Sciatic nerve (tissue), 2 donors: ENCODE measurements at places on chromosomes 13 and 19. TPM values are rescaled to one million over a fixed set of nuclear protein-coding genes. Genes with fewer than 3 reads are reported as not detected.

DNA sequence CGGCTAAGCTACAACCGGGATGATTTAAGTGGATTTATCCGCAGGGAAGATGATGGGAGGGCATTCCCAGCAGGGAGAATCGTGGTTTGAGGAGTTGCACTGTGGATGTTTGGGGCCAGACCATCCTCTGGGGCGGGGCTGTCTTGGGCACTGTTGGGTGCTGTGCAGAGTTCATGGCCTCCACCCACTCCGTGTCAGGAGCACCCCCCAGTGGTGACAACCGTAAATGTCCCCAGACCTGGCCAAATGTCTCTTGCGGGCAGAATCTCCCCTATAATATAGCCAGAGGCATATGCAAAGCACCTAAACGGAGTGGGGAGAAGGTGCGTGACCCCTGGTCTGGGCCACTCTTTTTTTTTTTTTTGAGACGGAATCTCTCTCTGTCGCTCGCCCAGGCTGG lies 40.2 kb downstream of the SMIM24 start:
- DNase-seq: no peak

GRCh38 chr19:14149509-14149994 lies 13.2 kb upstream of the ASF1B start:
- DNase-seq: peak; percentile 86

- no peak for DNase-seq
These were observed 22.8 kb downstream of the COL4A2 start for GRCh38 chr13:110329798-110330461.

GRCh38 chr13:59458908-59459579 lies 704.7 kb downstream of the DIAPH3 start:
- DNase-seq: no peak

- DNase-seq: no peak
These were observed 50.7 kb downstream of the KLF2 start for GRCh38 chr19:16375157-16375935.

GRCh38 chr13:40564342-40565001 lies 102.0 kb downstream of the FOXO1 start:
- DNase-seq: no peak

GRCh38 chr19:49895566-49896297 lies 955 bp downstream of the IL4I1 start:
- no peak for DNase-seq

GRCh38 chr13:32940601-32941000 lies 75.6 kb upstream of the KL start:
- peak; percentile 63 for DNase-seq

- no peak for DNase-seq
These were observed 1519.2 kb downstream of the EFNB2 start for GRCh38 chr13:105016266-105016665.

DNA sequence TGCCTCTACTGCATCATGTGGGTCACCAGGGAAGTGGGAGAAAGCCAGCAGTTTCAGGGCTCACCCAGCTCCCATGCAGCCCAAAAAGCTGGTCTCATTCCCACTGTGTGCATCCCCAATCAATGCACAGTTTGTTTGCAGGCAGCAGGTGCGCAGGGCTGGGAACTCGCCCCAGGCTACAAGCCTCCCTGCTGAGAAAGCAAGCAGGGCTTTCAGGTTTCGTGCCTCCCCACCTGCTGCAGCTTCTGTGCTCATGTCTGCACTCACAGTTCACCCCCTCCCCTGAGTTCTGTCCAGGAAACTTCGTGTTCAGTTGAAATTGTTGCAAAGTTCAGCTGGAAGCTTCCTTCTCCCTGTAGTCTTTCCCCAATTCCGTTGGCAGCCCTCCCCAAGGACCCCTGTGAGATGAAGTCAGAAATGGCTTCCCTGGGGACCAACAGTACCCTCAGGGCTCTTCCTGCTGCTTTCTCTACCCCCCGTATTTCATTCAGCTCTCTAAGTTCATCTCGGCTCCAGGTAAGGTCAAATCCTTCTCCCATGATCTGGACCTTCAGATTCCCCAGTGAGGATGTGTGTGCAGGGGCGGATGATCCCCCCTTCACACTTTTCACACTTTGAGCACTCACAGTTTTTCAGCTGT lies 10.3 kb upstream of the KLK3 start:
- DNase-seq: no peak

- DNase-seq: no peak
These were observed 1.6 kb downstream of the LSM7 start for GRCh38 chr19:2326699-2327360.

DNA sequence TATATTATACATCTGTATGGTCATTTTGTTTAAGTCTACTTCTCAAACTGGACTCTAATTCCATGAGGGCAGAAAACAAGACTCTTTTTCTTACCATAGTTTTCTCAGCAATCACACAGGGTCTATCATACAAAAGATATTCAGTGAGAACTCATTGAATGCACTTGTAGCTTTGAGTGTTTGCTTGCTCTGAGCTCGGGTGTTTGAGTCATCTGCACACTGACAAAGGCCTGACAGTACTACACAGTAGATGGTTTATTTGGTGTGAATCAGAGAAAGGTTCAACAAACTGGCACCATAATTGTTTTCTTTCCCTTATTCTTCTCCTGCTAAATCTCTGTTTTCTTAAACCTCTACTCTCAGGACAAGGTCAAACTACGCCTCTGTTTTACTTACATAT lies 586.4 kb downstream of the LMO7 start:
- DNase-seq: no peak

PGLYRP2 gene
- not detected for total RNA-seq

RUBCNL gene
- total RNA-seq: 7.3 TPM

PODNL1 gene
- 17.8 TPM for total RNA-seq

TPRX1 gene
- total RNA-seq: not detected

GARIN5A gene
- 0.45 TPM for total RNA-seq

EPS8L1 gene
- total RNA-seq: 1.2 TPM

SOHLH2 gene
- 0.36 TPM for total RNA-seq

LRFN3 gene
- total RNA-seq: 13.1 TPM

KLK8 gene
- total RNA-seq: 1.8 TPM

FGF22 gene
- 3.2 TPM for total RNA-seq

FGF21 gene
- total RNA-seq: not detected

HSPB6 gene
- 79.7 TPM for total RNA-seq

ING1 gene
- total RNA-seq: 17.4 TPM

NLRP9 gene
- total RNA-seq: not detected
